ENCODE measurements at places on chromosomes 6 and 20.
A peak's percentile ranks its signal among the peaks of the same experiment; 100 is the strongest.

DNA sequence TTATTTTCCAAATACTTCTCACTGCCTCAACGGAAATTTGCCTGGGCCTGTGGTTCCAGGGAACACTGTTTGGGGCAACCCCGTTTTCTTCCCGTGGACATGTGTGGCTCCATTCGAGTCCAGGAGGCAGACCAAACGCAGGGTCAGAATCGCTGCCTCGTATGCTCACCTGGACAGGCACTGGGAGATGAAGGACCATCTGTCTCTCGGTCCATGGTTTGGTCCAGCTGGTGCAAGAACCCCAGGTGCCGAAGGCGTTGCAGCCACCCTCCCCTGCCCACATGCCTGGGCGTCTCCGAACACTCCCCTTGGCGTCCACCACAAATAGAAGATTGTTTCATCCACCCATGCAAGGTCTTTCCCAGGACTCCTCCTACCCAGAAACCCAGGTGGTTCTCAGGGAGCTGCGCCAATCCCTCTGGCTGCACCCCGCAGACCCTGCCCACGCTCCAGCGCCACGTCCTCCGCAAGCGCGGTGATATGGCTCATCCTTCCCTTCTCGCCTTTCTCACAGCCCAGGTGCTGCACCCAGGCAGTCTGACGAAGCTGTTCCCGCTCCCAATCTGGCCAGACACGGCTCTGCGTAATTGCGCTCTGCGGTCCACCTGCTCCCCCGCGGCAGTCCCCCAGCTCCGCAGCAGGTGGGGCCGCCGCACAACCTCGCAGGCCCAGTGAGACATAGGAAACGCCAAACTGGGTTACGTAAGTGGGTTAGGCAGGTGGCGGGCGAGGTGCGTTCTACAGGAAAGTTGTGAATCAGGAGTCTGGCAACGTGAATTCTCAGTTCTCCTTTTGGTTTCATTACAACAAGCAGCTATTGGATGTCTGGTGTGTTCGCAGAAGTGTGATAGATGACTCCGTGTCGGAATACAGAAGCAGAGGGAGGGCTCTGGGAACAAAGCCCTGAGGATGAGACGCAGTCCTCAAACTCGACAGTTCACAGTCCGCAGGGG, 146.2 kb upstream of the ECI2 start:
- peak; percentile 38 for DNase-seq

GRCh38 chr6:137811121-137811915, 55.7 kb upstream of the TNFAIP3 start:
- DNase-seq, result peak; percentile 10

GRCh38 chr6:87283461-87283860, 38.9 kb upstream of the SMIM8 start:
- no peak for DNase-seq

- DNase-seq, result no peak
Measured at GRCh38 chr6:56311533-56312448, 64.4 kb upstream of the COL21A1 start.

GRCh38 chr6:98487612-98488011, 346.8 kb upstream of the POU3F2 start:
- peak; percentile 96 for DNase-seq

DNA sequence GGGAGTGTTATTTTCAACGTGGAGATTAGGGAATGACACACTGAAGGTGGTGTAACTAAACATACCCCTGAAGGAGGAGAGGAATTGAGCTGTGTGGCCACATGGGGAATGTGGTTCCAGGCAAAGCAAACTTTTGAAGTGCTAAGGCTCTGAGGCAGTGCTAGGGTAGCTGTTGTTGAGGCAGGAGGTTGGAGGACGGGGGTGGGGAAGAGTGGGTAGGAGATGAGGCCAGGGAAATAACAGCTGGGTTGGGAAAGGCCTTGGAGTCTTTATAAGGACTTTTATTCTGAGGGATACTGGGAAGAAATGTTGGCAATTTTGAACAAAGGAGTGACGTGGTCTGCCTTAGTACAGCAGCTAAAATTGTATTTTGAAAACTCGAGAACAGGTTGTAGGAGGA, 13.0 kb downstream of the RPRD1B start:
- no peak for DNase-seq

DNA sequence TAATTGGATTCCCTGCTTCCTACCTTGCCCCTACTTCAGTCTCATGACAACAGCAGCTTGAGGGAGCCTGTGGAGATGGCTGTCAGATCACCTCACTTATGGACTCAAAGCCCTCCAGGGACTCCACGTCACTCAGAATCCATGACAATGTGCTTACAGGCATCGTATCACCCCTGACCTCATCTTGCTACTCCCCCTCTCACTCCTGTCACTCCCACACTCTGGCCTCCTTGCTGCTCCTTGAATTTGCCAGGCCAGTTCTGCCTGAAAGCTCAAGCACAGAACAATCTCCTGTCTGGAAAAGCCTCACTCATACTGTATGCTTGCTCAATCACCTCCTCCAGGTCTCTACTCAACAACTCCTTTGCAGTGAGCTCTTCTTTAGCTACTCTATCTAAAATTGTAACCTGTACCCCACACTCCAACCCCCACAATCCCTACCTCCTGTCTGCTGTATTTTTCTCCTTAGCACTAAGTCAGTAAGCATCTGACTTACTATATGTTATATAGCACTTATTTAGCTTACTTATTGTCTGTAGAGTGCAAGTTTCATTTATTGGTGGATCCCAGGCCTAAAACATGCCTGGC, 10.7 kb upstream of the GSTA4 start:
- DNase-seq, result no peak

DNA sequence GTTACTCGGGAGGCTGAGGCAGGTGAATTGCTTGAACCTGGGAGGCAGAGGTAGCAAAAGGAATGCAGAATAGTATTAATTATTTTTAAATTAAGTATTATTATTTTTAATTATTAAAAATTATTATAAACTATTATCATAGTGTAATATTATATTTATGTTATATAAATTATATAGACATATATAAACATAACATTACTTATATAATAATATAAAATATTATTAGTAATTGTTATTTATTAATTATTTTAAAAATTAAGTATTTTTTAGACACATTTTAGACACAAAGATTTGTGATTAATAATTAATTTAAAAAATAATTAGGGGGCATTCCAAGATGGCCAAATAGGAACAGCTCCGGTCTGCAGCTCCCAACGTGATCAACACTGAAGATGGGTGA, 31.7 kb upstream of the TGM3 start:
- DNase-seq, result no peak

Measured in NCI-H524 (cell line).